ENCODE measurements at places on chromosomes 7 and 10.

DNA sequence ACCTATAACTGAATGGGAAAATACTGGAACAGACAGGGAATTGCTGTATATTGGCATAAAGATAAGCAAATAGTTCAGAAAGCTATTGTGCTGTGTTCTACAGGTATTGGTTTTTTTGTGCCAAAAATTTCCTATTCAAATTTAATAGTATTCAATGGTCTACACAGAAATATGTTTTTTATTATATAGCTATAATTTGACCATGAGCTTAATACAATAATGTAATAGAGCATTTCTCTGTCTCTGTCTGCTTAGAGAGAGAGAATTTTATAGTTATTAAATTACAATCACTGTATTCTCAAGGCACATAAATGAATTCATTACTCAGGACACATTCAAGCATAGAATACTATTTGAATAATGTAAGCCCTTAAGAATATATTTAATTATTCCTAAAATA is 62.3 kb upstream of the FZD8 start:
- DNase-seq = no peak

DNA sequence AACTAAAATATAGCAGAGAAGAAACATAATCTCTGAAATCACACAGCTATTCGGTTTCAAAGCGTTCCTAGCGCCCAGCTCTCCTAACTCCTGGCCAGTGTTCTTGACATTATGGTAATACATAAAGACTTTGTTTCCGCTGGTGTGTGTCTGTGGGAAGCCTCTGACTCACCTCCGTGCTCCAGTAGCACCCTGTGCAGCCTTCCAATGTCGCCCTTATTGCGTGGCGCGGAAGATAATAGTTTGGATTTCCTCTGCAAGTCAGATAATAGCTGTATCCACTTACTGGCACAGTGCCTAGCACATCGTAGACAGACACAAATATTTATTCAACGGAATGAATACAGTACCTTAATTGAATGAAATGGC is 570 bp downstream of the BMS1 start:
- no peak for DNase-seq

DNA sequence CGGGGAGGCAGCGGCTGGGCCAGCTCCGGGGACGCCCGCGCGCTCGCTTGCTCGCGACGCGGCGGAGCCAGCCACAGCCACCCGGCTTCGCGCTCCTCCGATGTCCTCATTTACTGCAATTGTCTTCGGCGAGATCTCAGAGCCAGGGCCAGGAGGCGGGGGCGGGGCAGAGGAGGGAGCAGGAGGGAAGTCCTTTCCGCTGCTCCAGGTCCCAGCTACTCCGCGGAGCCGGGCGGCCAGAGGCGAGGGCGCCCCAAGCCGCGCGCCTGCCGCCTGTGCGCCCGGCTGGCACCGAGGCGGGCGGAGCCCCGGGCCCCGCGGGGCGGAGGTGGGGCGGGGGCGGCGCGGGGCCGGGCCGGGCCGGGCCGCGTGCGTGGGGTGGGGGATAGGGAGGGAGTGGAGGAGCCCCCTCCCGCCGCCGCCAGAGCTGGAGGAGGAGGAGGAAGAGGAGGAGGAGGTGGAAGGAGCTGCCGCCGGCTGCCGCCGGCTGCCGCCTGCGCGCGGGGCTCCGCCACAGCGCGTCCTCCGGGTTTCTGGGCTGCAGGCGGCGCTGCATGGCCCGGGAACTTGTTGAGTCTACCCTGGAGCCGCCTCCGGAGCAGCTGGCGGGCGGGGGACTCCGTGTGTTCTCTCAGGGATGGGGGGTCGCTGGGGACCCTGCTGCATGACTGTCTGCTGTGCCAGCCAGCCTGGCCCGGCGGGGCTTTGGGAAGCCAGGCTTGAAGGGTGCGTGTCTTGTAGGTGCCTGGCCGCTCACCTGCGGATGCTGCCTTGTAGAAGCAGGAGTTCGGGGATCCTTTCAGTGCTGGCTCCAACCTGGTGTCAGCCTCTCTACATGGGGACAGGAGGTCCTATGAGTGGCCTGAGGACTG is at the start of gene INSYN2A:
INSYN2A (minus strand) TSS at position 310 of the 872 bp plus-strand sequence. CDS start 20,196 bp downstream, outside the sequence.
- no peak for DNase-seq

DNA sequence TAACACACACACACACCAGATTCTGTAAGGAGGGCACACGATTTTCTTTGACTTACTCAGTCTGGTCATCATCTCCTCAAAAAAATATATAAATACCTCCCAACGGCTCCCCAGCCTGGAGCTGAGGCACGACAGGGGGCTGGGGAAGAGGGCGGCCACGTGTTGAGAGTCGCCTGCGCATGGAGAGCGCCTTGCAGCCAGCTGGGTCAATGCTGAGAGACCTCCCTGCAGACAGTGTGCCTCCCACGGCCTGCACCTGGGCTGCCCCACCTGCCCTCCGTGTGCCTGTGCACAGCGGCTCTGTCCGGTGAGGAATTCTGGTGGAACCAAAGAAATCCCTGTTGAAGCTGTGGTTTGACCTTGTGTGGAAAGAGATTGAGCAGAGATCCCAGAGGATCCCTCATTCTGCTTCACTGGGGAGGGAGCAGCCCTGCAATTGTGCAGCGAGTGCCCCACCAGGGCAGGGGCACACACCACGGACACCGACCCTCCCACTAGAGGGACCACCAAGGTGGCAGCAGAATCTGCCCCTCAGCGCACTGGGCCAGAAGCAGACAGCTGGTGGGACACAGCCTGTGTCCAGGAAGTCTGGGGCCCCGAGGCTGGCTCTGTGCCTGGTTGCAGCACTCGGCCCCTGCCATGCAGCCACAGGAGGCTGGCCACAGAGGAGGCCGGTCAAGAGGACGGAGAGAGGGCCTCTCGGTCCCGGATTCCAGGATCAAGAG is 150.5 kb upstream of the PPP2R2D start:
- no peak for DNase-seq

GRCh38 chr7:158723714-158724385 is 19.2 kb upstream of the NCAPG2 start:
- no peak for DNase-seq

GRCh38 chr10:63929831-63930467 is 408.7 kb downstream of the REEP3 start:
- no peak for DNase-seq

- DNase-seq = no peak
Observed at GRCh38 chr7:45217358-45217757, 59.8 kb downstream of the RAMP3 start.

DNA sequence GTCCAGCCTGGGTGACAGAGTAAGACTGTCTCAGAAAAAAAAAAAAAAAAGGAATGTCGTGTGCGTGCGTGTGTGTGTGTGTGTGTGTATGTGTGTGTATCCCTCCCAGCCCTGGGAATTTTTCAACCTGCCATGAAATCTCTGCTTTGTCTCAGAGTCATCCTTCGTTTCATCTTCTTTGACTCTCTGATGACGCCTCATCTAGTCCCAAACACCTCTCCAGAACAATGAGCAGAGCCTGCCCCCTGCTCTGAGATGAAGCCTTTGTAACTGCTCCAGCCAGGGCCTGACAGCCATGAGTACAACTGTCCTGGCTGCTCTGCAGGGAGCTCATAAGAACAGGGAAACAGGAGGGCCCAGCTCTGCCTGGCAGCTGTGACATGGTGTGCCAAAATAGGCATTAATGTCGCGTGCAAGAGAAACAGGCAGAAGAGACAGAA is 149.5 kb downstream of the FAM107B start:
- no peak for DNase-seq

- DNase-seq = no peak
Observed at GRCh38 chr10:101131962-101132635, 999 bp downstream of the TLX1 start.

GRCh38 chr7:29019387-29019786 is 61.3 kb upstream of the TRIL start:
- DNase-seq = no peak

DNA sequence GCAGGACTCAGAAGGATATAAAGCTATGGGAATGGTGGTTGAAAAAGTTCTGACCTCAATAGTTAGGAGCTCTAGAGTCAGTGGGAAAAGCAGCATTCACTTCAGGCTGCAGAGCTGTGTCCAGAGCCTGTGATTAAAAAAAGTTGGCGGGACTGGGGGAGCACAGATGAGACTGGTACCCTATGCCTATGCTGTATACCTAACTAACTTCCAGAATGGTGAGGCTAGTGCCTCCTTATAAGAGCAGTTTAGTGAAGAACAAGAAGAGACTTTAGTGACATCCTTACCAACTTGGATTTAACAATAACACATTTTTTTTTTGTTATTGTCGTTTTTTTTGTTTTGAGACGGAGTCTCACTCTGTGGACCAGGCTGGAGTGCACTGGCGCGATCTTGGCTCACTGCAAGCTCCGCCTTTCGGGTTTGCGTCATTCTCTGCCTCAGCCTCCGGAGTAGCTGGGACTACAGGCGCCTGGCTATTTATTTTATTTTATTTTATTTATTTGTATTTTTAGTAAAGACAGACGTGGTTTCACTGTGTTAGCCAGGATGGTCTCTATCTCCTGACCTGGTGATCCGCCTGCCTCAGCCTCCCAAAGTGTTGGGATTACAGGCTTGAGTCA is 6.6 kb upstream of the ZNF282 start:
- no peak for DNase-seq

- peak; percentile 38 for DNase-seq
Observed at GRCh38 chr10:23157691-23158369, 34.3 kb upstream of the PTF1A start.

- DNase-seq = no peak
Observed at GRCh38 chr7:108283252-108283651, 153.1 kb upstream of the LAMB4 start.

- no peak for DNase-seq
Observed at GRCh38 chr10:32982911-32983909, 25.2 kb upstream of the ITGB1 start.

DNA sequence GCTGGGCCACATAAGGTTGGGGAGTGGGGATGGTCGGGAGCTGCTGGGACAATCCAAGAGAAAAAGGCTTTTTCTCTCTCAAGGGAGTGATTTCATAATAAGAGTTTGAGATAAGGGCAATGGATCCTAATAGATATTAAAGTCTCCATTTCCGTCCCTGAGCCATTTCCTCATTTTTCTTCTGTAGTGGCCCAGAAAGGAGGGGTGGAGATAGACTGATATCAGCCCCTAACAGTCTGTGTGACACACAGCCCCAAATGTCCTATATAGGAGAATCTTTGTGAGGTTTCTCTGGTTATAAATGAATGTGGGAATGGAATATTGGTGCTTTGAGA is 35.2 kb downstream of the PRSS2 start:
- DNase-seq = no peak

- DNase-seq = no peak
Observed at GRCh38 chr10:78980815-78981214, 88.0 kb upstream of the ZMIZ1 start.

DNA sequence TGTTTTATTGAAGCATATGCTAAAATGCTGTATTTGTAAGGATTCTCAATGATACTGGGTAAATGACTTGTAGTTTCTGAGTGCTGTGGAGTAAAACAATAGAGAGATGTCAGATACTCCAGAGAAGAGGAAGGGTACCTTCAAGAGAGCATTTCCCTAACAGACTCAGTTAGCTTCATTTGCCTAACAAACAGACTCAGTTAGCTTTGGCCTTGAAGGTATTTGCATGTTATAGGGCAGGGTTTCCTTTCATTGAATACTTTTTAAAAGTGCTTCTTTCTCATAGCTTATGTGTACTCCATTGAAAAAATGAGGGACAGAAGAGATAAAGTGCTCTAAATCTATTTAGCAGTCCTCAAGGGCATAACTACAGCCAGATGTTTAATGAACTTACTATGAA is 101.8 kb downstream of the CHN2 start:
- no peak for DNase-seq

GRCh38 chr10:120431251-120431651 is 25.8 kb upstream of the PLPP4 start:
- no peak for DNase-seq

- DNase-seq = no peak
Observed at GRCh38 chr7:69652947-69653701, 54.8 kb downstream of the AUTS2 start.

DNA sequence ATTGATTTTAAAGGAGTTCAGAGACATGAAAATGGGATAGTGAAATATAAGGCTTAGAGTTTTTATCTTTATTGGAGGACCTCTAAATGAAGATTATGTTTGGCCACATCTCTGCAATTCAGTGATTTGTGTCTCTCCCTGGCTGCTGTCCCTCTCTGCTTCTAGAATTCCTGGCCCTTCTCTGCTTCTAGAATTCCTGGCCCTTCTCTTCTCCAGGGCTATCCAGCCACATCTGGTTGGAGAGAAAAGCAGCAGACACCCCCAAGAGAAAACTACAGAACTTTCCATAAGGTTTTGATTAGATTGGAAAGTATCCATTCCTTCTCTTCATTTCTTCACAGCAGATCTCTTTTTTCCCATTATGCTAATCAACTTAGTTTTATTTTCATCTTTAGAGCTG is 135.5 kb downstream of the NPY start:
- no peak for DNase-seq

GRCh38 chr7:23472956-23473843 is 2.9 kb upstream of the IGF2BP3 start:
- DNase-seq = no peak

DNA sequence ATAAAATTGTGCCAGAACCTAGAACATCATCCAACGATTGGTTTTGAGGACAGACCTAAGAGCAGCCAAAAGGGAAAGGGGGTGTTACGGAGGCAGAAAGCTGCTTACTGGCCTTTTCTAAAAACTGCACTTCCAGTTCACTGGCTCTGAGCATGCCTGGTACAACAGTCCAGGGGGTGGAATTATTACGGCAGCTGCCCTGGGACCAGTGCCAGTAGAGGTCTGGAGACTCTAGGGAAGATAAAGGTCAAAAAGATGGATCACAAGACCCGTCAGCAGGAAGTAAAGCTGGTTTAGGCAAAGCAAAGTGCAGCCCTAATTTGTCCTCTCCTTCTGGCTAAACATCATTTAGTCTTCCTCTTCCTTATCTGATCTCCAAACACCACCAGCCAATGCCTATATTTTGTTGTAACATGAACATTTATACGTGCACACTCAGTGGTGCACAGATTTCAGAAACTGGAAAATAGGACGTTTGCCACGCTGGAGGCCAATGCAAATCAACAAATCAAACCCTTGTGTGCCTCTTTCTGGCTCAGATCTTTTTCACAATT is 216.4 kb upstream of the DPP6 start:
- DNase-seq = no peak

DNA sequence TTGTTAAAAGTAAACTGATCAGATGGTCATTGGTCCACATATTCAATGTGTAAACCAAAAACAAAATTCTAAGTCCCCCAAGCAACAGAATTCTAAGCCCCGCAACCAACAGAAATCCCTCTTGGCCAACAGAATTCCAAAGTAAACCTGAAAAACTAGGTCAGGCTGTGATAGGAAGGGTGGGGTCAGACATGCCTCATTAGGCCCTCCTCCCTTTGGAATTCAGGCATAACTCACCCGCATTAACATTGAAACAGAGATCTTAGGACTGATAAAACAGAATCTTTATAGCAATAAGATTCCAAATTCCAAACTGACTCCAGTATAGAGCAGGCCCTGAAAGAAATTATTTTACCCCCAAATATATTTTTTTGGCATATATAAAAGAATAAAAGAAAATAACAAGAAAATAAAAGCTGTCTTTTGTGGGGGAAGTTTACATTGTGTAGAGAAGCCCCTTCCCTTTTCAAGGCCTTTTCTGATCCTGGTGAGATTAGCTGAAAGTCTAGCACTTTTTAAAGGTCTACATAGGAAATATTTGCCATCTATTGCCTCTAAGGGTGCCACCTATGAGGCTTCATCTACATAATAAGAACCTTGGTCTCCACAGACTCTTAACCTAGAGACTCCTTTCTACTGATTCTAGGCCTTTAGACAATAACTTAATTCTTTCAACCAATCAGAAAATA is 30.5 kb downstream of the GNAT3 start:
- DNase-seq = peak; percentile 60

Measured in iPS DF 19.7 (cell line).